ENCODE measurements at places on chromosomes 6 and 20.

- DNase-seq, result no peak
These were observed 564.6 kb upstream of the AGPAT4 start for GRCh38 chr6:161838306-161839035.

DNA sequence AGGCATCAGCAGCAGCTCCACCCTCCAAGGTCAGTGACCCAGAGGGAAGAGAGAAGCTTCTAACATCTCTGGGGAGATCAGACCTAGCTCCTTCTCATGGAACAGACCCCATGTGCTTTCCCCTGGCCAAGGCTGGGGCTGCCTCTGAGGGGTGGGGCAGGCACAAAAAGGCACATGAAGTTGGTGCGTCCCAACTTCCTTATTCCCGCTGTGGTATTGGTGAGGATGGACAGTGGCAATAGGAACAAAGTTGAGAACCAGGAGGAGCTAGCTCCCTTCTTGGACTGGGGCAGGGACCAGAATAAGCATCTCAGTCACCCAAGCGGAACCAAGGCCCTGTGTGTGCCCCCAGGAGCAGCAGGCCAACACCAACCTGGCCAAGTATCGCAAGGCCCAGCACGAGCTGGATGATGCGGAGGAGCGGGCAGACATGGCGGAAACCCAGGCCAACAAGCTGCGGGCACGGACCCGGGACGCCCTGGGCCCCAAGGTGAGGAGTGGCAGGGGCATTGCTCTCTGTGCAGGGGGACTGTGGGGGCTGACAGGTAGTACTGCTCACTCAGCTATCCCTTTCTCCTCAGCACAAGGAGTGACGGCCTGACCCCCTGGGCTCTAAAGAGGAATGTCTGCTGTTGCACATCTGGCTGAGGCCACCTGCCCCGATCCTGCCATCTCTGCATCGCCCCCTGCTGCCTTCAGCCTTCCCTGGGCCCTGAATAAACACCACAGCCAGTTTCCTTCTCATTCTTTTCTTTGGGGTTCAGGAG is 46.1 kb downstream of the MYH7B start:
- no peak for DNase-seq

- peak; percentile 71 for DNase-seq
These were observed at the start of gene SPDEF for GRCh38 chr6:34556031-34556471. SPDEF (minus strand) TSS chr6:34556329; CDS start chr6:34544455, 11,874 bp downstream.

DNA sequence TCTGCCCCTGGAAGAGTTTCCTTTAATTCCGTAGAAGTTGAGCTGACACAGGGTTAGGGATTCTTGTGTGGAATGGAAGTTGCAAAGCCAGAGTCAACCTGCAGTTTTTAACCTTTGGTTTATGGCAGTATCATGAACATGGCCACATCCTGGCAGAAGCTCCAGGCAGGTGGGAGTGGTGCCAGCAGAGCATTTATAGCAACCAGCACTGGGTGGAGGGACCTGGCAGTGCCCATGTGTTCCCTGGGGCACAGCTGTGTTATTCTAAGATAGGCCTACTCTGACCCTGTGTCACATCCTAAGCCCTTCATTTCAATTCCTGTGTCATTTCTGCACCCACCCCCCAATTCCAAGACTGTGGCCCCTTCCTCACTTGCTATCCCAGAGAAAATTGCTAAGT is 26.1 kb upstream of the ZNF831 start:
- DNase-seq, result no peak

DNA sequence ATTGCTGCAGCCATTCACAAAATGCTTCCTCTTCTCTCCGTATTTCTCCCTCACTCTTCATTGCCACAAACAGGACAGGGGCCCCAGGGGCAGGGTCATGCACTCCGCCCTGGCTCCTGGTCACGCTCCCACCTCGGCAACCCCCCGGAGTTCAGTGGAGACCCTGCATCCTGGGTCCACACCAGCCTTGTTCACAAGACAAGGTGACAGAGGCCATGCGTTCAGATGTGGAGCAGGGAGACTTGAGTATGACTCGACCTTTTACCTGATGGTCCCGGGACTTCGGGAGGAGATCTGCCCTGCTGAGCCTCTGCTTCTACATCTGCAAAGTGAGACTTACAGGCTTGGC is 49.4 kb downstream of the ANKRD60 start:
- DNase-seq, result no peak

DNA sequence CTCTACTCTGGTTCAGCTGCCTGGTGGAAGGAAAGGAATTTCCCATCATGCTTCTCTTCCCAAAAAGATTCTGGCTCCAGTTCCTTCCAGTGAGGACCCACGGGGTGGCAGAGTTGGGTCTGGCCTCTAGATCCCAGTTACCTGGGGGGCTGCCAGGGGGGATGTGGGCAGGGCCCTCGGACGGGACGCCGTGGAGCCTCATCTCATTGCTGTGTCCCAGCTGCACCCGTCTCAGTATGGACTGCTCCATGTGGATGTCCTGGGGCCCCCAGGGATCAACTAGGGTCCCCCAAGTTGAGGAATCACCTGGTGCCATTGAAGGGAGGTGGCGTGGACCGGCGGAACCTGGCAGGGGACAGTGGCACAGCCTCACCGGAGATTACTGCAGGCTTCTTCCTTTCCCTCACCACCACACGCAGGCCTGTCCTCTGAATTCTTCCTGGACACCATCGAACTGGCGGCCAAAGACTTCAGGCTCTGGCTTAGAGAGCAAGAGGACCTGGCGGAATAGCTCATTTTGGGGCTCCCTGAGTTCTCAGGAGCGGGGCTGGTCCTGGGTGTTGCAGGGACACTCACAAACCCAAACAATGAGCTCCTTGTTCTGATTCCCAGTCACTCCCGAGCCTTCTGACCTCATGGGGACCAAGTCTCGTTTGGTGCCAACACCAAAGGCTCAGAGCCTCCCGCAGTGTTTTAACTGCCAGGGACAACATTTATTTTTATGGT is 8.5 kb downstream of the ZBP1 start:
- no peak for DNase-seq

- no peak for DNase-seq
These were observed 155.1 kb downstream of the CD83 start for GRCh38 chr6:14272737-14273085.

Data from bronchial epithelial cell (primary cell).